ENCODE measurements at places on chromosomes 16 and 17. TPM values are rescaled to one million over a fixed set of nuclear protein-coding genes. Genes with fewer than 3 reads are reported as not detected.

GRCh38 chr16:17329391-17329790, 141.4 kb downstream of the XYLT1 start:
- DNase-seq: no peak
- no peaks in the 10 kb centered on the region for H3K4me1 ChIP-seq
- H3K27ac ChIP-seq: no peak overlapping the region
- H3K36me3 ChIP-seq: no peaks in the 10 kb centered on the region

DNA sequence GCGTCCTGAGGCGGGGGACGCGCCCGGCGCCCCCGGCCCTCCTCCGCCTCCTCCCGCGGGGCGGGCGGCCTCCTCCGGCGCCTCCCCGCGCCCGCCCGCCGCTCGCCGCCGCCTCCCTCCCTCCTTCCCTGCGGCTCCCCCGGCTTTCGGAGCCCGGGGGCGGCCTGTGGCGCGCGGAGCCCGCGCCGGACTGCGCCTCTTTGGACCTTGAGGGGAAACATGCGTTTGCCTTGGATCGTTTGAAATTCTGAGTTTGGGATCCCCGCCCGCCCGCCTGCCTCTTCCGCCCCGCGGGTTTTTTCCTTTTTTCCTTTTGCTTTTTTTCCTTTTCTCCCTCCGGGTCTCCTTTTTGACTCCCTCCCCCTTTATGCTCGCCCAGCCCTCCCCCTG, 390 bp downstream of the ZNRF1 start:
- peak overlapping the region; percentile 63 for H3K4me3 ChIP-seq
- H3K27me3 ChIP-seq: no peaks in the 10 kb centered on the region
- peaks cover 16% of the 10 kb centered on the region for H3K4me1 ChIP-seq
- peak overlapping the region; percentile 52 for H3K27ac ChIP-seq

DNA sequence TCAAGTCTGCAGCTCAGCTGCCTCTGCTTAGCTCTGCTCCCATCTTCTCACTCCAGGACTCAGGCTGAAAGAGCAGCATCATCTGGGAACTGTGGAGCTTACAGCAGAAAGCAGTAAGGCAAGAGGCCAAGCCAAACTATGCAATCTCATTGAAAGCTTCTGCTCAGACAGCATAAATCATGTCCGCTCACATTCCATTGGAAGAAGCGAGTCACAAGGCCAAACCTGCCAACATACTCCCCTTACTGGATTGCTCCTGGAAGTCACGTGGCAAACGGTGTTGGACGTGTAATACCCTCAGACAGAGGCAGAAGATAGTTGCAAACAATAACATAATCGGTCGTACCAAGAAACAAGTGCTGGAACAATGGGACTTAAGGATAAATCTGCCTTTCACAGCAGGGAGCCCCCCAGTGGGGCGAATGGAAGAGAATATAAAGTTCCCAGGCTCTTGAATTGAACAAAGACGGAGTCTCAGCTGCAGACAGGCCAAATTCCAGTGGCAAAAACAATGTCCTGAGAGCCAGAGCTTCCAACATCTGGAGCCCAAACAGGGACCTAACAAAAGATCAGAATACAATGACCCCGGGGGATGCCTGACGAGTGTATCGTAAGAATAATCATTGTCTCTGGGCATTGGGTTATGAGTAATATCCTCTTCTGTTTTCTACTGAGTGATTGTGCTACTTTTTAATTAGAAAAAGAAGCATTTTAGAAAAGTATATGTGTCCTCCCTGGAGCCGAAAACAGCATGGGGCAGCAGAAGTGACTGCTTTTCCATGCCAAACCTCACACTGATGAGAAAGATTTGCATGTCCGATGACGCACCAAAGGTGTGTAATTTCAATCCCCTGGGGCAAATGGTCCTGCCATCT, 68.4 kb downstream of the CMC2 start:
- H3K4me1 ChIP-seq: no peaks in the 10 kb centered on the region
- H3K27me3 ChIP-seq: no peaks in the 10 kb centered on the region
- no peak overlapping the region for H3K4me3 ChIP-seq
- DNase-seq: no peak
- H3K36me3 ChIP-seq: no peaks in the 10 kb centered on the region

DNA sequence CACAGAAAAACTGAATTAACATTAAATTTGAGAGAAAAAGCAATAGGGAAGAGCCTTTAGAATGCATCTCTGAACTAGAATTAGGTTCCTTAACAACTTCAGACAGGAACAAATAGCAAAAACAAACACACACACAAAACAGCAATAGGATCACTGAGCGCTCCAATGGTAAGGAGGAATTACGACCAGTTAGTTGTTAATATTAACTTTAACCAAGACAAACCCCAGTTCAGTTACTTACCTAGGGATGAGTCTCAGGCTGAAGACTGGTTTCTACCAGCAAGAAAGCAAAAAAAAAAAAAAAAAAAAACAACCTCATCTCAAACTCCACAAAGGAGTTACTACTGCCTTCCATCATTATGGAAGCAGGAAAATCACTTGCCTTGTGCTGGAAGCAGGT, 14.6 kb downstream of the DHRS7B start:
- H3K27ac ChIP-seq: no peak overlapping the region
- no peaks in the 10 kb centered on the region for H3K27me3 ChIP-seq
- H3K36me3 ChIP-seq: no peaks in the 10 kb centered on the region

DNA sequence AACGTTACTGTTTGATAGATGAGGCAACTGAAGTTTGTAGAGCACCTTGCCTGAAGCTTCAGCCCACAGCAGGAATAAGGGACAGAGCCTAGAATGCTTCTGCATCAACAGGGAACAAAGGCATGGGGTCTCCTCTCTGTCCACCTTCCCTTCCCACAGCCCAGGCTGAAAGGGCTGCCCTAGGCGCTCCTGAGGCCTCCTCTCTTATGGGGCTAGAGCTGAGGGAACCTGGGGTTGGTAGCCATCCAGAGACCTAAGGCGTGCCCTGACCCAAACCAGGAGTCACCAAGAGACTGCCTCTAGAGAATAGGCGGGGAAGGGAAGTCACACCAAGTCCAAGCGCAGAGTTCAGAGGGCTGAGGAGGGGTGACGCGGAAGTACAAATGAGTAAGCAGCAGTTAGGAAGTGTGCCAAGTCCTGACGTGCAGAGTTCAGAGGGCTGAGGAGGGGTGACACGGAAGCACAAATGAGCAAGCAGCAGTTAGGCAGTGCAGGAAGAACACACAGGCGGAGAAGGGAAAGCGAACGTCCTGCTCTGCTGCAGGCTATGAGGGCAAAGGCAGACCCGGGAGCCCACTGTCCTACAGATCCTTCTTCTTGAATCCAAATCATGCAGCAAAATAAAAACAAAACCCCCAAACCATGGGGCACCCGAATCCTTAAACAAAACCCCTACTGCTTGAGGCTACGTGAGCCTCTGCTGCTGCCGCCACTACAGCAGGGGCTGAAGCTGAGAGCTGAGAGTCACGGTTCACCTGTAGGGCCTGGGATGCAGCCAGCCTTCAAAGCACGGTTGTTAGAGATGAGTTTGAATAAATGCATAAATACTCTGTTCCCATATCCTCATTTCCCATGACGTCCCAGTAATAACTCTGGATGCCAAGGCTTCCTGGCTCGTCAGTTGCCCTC, 2.7 kb upstream of the SPG7 start:
- no peaks in the 10 kb centered on the region for H3K36me3 ChIP-seq
- H3K4me1 ChIP-seq: peaks cover 25% of the 10 kb centered on the region
- peak overlapping the region; percentile 76 for H3K27ac ChIP-seq
- no peaks in the 10 kb centered on the region for H3K27me3 ChIP-seq
- DNase-seq: peak; percentile 82

GRCh38 chr17:44976206-44976605, 8.1 kb upstream of the C1QL1 start:
- no peaks in the 10 kb centered on the region for H3K27me3 ChIP-seq
- H3K36me3 ChIP-seq: no peaks in the 10 kb centered on the region
- no peak for DNase-seq
- H3K4me3 ChIP-seq: no peak overlapping the region
- H3K4me1 ChIP-seq: no peaks in the 10 kb centered on the region
- H3K27ac ChIP-seq: no peak overlapping the region

DNA sequence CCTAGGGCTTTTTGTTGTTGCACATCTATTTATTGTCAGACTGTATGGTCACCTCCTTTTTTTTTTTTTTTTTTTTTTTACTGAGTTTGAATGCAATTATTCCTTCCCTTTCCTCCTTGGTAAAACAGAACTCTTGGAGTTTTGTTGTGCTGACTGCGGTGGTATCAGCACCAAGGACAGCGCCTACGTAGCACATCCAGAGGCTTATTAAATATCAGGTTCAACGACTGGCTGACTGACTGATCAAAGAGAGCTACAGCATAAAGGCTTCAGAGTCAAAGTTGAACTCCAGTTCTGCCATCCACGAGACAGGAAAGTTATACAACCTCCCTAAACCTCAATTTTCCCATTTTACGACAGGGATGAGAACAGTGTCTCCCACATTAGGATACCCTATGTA, 86.1 kb upstream of the RBFOX1 start:
- no peaks in the 10 kb centered on the region for H3K36me3 ChIP-seq
- DNase-seq: no peak

- H3K27me3 ChIP-seq: no peaks in the 10 kb centered on the region
- no peaks in the 10 kb centered on the region for H3K36me3 ChIP-seq
- no peak overlapping the region for H3K4me3 ChIP-seq
- DNase-seq: no peak
- no peak overlapping the region for H3K27ac ChIP-seq
- H3K4me1 ChIP-seq: peaks cover 19% of the 10 kb centered on the region
Observed at GRCh38 chr17:28899212-28899815, 1.8 kb upstream of the FLOT2 start.

DNA sequence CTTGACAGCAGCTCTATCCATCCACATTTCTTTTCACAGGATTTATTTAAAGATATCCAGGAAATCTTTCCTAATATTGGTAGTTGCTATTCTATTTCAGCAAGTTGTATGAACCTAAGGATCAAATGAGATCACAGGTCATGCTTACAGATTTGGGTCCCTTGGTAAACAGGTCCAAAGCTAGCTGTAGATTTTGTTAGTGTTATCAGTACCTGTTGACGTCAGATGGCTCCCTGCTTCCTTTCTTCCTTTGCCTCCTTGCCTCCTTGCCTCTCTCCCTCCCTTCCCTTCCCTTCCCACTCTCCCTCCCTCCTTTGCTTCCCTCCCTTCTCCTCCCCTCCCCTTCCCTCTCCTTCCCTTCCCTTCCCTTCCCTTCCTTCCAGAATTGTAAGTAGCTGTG, 76.6 kb downstream of the EFCAB13 start:
- no peak overlapping the region for H3K27ac ChIP-seq
- no peak overlapping the region for H3K4me3 ChIP-seq
- no peaks in the 10 kb centered on the region for H3K27me3 ChIP-seq

DNA sequence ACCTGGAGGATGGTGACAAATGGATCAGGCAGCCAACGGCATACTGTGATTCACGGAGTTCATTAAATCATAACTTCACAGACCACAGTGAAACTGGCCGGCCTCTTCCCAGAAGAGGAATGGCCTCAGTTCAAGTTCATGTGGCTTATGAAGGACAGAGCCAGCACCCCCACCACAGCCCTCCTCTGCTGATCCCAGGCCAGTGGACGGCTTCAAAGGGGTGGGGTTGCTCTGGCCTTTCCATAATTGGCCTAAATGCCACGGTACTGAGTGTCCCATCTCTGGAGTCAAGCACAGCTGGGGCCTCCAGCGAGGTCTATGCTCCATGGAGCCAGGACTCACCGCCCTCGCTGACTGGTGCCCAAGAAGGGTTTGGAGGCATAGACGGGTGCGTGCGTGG, 21.4 kb downstream of the GALNS start:
- no peak overlapping the region for H3K27ac ChIP-seq
- no peaks in the 10 kb centered on the region for H3K4me1 ChIP-seq
- DNase-seq: no peak
- no peaks in the 10 kb centered on the region for H3K36me3 ChIP-seq
- H3K4me3 ChIP-seq: no peak overlapping the region

- H3K27ac ChIP-seq: peak overlapping the region; percentile 33
- H3K4me3 ChIP-seq: no peak overlapping the region
- H3K36me3 ChIP-seq: peaks cover 14% of the 10 kb centered on the region
Observed at GRCh38 chr17:42312285-42313130, 24.2 kb downstream of the STAT5A start.

DNA sequence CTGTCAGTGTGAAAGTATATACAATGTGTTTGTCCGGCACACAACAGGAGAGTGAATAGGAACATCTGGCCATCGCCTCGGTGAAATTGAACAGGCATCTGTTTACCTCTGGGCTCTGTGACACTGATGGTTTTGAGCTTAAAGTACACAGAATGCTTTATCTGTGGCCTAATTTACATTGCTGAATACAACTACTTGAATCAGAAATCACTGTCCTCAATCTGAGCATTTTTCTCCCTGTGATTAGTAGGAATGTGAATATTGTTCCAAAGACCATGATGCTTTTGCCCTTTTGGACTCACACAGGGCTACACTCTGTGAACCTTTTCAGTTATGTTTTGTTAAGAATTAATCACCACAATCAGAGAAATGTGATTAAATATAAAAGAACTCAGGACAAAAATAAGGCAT, 323.0 kb upstream of the TBX2 start:
- no peak for DNase-seq
- no peak overlapping the region for H3K27ac ChIP-seq
- H3K4me3 ChIP-seq: no peak overlapping the region
- H3K36me3 ChIP-seq: no peaks in the 10 kb centered on the region

- no peak overlapping the region for H3K4me3 ChIP-seq
- no peak for DNase-seq
- no peaks in the 10 kb centered on the region for H3K27me3 ChIP-seq
- H3K36me3 ChIP-seq: no peaks in the 10 kb centered on the region
- H3K4me1 ChIP-seq: no peaks in the 10 kb centered on the region
- H3K27ac ChIP-seq: no peak overlapping the region
Observed at GRCh38 chr16:66289986-66290385, 76.5 kb upstream of the CDH5 start.

DNA sequence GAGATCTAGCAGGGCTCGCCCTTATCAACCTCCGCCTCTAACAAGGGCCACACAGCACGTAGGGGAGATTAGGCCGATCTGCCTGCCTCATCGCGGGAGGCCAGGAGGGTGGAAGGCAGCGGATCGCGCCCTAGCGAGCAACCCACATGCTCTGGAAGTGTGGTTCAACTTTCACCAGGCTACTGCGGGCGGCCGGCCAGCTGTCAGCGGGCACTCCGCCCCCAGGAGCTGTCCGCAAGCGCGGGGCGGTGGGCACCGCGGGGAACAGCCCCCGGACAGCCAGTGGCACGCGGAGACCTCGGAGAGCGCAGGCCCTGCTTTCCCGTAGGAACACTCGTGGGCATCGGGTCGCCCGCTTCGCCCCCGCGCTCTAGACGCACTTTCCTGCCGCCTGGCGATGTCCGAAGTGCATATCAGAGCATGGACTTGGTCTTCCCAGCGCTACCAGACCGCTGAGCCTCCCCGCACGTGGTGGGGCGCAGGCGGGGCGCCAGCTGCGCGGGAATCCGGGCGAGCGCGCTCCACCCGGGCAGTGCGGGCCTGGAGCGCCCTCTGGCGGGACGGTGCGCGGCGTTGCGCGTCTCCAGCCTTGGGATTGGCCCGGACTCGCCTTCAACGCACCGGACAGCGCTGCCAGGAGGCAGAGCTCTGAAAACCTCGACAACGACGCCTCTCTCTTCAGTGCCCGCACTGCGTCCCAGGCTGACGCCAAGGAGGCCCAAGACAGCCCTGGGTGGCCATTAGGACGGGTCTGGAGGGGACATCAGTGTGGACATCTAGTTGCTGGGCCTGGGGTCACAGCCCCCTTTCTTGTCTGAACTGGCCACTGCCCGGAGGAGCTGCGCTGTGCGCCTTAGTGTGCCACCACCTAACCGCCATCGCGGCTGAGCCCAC, 3.6 kb upstream of the ZNHIT3 start:
- H3K27me3 ChIP-seq: no peaks in the 10 kb centered on the region
- H3K4me1 ChIP-seq: peaks cover 12% of the 10 kb centered on the region
- no peaks in the 10 kb centered on the region for H3K36me3 ChIP-seq
- H3K4me3 ChIP-seq: peak overlapping the region; percentile 22

CEP295NL gene
- total RNA-seq: 2.9 TPM

ANKS4B gene
- total RNA-seq: 0.38 TPM

TPSD1 gene
- total RNA-seq: not detected

B9D1 gene
- total RNA-seq: 12.1 TPM

PRKCA gene
- 12.3 TPM for total RNA-seq

Measured in pancreas (tissue), 10 donors.